Stimulated activated CD8-positive, alpha-beta memory T cell treated with anti-CD3 and anti-CD28 coated beads, Interleukin-4, amount 100 ng/mL, for 1 hour (primary cell): ENCODE measurements at places on chromosomes 3 and 15.

DNA sequence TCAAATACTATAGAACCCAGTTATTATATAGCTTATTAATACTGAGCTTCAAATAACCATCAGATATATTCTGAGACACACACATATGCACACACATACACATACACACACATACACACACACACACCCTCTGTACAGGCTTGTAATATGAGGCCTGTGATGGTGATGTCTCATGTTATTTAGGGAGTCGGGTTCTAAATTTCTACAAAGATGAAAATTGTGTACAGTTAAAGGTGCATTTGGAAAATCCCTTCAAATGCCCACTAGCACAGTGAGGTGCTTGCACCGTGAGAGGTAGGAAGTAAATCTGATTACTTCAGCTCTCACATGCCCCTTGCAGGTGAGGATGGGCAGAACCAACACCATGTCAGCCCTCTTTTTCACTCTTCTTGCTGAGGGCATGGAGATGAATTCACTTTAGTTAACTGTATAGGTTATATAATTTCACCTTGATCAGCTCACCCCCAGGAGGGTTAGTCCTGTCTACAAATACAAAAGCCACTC lies 294.5 kb upstream of the PROK2 start:
- DNase-seq: no peak

DNA sequence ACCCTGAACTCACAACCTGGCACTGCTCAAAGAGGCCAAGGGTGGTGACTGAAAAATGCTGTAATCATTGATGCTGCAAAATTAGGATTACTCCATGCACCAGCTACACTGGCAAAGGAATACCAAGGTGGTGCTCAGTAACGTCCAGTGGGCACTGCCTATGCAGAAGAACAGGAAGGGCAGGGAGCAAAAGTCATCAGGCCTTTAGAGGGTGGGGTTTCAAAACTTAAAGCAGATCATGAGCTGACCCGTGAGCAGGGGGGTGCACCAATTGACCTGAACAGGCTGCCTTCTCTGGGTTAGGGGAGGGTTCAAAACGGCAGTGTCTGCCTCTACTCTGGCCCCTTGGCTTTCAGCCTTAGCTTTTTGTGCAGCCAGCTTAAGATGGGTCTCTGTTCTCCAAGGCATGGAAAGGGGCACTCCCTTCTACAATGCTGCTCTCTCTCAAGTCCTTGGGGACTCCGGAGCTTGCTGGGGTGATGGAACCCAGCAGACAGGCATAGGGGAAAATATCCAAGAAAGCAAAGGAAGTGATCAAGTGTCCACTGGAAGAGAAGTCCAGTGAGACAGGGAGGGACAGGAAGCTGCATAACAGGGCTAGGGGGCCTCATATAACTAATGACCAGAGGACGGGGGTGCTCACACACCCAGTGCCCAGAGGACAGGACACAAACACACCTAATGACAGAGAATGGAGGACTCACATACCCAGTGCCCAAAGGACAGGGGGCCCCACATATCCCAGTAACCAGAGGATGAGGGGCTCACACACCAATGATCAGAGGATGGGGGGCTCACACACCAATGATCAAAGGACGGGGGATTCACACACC lies 11.4 kb downstream of the RAB6B start:
- DNase-seq: no peak

DNA sequence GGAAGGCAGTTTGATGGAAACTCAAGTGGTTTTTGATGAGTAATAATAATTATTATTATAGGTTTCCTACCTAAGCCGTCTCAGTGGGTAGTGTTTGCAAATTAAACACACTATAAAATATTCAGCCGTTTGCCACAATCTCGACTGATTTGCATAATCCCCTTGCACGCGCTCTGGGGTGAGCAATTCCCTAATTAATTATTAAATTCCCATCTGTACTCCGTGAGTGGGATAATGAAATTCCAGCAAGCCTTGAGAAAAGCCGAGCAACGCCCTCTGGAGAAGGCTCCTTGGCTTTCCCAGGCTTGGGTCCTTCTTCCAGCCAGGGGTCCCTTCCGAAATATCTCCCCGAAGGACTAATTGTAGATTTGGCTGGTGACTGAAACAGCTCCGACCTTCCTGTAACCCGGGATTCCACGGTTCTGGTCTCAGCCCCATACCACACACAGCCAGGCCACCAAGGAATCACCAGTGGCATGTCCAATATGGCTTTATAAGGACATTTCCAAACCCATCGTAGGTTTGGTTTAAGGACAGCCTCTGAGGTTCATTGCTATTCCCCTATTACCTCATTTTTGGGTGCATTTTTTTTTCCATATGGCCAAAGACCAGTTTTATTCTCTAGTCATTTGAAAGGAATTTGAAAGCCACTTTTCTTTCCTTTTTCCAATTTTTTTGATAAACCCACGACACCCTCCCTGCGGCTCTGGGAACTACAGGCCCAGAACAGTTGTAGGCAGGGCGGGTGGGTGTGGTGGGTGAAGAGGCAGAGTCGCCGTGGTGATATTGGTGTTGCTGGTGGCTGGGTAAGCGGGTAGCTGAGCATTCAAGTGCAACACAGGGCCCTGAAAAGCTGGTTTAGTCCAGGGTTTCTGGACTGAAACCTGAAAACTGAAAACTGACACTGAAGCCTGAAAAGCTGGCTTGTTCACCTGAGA lies 33.2 kb upstream of the RGMA start:
- no peak for DNase-seq

- DNase-seq: no peak
Measured at GRCh38 chr15:65401611-65402240, 21.0 kb downstream of the IGDCC4 start.

- DNase-seq: no peak
Measured at GRCh38 chr3:189914799-189915198, 205.9 kb downstream of the P3H2 start.

DNA sequence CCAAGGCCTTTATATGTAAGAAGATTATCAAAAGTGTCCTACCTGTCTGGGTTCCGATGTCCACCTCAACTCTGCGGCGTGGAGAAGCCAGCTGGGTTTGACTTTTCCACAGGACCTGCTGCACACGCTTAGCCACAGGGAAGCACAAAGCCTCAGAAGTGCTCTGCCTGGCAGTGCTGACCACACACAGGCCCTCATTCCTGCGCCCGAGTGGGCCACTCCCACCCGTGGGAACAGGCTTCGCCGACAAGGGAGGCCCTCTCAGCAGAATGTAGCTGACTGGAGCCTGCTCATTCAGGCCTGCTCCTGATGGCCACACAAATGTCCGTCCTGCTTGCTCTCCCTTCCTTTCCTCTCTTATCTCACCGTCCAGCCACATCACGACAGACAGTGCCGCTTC lies 221.4 kb upstream of the LRRN1 start:
- no peak for DNase-seq

DNA sequence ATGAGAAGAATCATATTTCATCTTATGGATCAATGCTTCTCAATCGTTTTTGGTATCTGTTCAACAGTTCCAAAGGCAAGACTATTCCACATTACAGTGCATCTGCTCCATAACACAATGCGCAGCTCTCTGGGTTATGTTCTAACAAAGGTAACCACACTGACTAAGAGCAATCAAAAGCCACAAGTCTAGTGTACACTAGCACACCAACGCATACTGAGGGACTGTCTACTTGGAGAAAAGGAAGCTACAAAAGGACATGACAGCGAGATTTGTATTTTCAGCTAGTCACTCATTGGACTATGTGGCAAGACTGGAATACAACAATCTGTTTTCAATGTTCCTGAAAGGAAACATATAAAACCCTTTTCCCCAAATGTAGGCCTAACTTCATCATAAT lies 35.8 kb downstream of the SETD2 start:
- no peak for DNase-seq

DNA sequence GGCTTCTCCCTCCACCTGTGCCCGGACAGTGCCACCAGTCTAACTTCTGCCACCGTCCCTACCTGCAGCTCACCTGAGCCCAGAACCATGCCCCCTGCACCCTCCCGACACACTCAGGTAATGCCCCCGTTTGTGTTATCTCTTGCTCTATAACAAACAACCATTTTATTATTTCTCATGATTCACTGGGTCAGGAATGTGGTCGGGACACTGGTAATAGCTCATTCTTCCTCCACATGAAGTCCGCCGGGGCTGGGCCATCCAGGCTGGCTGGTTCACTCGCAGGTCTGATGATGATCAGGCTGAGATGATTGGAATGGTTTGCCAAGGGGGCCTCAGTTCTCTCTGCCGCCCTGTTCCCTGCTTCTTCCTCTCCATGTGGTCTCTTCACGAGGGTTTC lies 20.3 kb upstream of the NR2E3 start:
- DNase-seq: no peak

DNA sequence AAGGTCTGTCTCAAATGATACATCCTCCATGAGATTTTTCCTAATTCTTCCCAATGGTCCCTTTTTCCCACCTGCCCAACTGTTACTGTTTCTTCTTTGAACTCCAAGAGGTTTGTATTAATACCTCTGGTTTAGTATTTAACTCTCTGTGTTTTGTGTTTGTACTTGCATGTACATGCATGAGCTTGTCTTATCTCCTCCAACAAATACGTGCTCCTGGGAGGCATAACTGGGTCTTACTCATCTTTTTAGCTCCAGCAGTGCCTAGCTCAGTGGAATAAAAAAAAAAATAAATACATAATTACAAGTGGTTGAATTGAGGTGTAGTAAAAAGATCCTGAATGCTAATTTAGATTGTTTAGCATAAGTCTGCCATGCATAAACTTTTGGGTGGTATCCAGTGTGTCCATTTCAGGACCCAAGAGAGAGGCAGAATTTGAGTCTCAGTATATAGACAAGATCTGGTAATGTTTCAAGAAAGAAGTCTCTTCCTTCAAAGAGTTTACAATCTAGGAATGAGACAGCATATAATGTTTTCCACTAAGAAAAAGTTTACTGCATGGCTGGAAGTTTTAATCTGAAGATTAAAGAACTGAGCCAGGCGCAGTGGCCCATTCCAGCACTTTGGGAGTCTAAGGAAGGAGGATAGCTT lies 1.7 kb upstream of the LYSMD2 start:
- DNase-seq: no peak

GRCh38 chr3:170021083-170021482 lies 16.7 kb upstream of the GPR160 start:
- DNase-seq: no peak

GRCh38 chr3:13836658-13837587 lies 42.9 kb downstream of the WNT7A start:
- DNase-seq: no peak

DNA sequence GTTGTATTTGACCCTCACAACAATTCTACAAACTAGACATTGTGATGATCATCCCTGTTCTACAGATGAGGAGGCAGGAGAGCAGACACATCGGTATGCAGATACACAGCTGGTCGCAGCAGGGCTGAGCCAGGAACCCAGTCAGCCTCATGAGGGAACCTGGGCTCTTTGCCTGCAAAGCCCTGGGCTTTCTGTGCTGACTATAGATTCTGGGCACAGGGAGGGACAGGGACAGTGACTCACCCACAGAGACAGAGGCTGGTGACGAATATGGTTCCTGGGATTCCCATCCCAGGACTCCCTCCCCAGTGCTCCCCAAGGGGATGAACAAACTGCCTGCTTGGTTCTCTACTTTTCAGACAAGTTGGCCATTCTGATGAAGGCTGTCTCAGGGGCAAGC lies 3.8 kb upstream of the CAMP start:
- DNase-seq: no peak

DNA sequence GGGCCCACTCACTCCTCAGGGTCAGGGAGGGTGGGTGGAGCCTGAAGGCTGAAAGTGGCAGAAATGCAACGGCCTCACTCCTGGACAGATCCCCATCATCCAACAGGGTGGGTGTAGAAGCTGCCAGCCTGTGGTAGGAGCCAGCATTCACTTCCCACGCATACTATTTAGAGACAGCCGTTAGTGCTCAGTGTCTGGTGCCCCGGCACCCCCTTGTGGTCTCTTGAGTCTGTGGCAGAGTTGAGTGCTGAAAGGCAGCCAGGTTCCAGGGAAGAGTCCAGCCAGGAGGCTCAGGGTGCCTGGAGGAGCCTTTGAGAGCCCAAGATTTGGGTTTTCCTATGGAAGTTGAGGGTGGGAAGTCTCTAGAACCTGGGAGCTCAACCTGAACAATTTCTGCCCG lies 2.1 kb upstream of the GNAT1 start:
- no peak for DNase-seq

DNA sequence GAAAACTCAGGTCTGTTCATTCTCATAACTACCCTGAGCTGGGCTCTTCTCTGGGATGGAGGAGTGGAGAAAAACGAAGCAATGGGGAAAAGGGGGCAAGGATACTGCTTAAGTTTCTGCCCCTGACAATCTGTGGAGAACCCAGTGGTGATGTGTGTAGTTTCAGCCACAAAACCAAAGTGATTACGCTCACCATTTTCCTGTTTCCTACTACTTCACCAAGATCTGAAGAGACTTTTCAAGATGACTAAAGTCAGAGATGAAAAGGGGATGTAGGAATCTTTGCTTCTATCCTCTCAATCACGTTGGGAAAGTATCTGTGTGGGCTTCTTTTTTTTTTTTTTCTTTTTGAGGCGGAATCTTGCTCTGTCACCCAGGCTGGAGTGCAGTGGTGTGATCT lies 8.3 kb upstream of the UBE2E1 start:
- DNase-seq: no peak

DNA sequence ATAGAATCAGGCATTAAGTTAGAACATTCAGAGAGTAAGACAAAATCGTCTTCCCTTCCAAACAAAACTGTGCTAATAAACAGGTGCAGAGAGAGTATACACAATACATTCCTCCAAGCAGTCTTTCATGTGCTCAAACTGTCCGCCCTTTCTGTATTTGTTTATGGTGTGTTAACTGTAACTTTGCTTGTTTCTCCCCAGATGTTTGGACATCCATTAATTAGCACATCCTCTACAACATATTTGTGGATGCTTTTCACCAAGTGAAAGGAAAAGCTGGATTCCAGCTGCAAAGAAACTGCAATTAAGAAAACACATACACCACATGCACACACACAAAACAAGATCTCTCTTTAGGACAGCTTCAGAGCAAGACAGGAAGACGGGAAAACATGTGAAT lies 912.6 kb downstream of the NTRK3 start:
- no peak for DNase-seq

GRCh38 chr15:75508840-75509532 lies 57.5 kb upstream of the SIN3A start:
- DNase-seq: no peak

- no peak for DNase-seq
Measured at GRCh38 chr3:21991061-21991460, 240.1 kb upstream of the ZNF385D start.
